ENCODE measurements at places on chromosomes 3 and 15.
A peak's percentile ranks its signal among the peaks of the same experiment; 100 is the strongest.

GRCh38 chr3:72111265-72112205 is 326.6 kb upstream of the PROK2 start:
- no peak for DNase-seq

DNA sequence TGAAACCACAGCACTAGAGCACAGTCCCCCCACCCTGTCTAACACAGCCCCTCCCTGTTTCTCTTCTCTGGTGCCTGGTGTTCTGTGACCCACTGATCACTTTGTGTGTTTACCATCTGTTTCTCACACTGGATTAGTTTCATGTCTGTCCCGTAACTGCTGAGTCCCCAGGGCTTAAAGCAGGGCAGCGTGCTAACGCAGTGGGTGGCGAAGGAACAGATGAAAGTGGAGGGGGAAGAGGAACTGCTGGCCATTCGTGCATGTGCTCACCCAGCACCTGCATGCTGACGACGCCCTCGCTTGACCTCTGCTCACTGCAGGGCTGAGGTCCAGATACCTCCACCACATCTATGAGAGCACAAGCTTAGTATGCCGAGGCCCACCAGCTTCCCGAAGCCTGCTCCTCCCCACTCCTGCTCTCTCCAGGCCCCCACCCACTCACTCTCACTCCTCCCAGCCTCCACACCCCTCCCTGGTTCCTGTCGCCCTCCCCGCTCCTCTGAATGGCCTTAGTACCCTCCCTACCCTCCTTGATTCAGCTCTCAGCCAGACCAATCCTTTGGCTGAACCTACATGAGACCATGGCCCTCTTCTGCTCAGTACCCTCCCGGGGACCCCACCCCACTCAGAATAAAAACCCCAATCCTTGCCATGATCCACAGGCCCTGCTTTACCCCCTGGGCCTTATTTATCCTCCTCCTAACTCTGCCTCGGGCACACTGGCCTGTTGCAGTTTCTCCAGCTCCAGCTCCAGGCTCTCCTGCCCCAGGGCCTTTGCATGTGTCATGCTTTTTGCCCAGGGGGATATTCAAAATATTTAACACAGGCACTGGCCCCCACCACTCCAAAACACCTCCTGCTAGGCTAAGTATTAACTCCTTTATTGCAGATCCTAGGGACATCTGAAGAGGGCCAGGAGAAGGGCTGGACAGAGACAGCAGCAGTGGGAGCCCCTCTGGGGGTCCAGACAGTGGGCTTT is 15.1 kb upstream of the IQSEC1 start:
- DNase-seq = no peak

DNA sequence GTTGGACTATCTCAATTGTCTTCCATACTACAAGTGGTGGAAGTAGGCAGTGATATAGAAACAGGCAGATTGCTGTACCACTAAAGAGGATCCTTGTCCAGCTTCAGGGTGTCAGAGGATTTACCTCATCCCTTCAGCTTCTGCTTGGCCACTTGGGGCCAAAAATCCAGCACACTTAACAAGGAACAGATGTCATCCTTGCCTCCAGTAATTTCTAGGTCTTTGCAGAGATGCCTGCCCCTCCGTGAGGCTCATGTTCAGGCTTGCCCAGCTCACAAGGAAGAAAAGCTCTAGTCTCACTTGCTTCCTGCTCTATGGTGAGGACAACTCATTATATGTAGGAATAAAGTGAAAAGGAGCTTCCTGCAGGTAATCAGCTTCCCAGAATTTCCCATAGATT is 510.3 kb downstream of the EPHA3 start:
- DNase-seq = no peak

GRCh38 chr15:31487811-31488436 is 161.3 kb downstream of the KLF13 start:
- no peak for DNase-seq

DNA sequence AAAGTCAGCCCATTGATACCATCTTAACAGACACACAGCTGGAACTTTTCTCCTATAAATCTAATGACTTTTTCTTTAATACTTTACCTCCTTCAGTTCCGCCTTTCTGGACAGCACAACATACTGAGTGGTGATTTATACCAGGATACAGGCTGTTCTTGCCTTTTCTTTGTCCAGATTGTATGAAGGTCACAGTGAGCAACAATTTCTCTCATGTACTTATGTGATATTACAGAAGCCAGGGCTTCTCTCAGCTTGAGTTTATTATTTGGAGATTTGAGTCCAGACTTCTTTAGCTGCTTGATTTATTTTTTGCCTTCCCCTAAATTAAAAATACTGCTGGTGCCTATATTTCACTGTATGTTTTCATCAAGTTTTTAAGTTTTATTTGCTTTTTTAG is 976.0 kb downstream of the ROBO2 start:
- no peak for DNase-seq

- DNase-seq = no peak
Measured at GRCh38 chr3:43180694-43181093, 74.8 kb upstream of the POMGNT2 start.

DNA sequence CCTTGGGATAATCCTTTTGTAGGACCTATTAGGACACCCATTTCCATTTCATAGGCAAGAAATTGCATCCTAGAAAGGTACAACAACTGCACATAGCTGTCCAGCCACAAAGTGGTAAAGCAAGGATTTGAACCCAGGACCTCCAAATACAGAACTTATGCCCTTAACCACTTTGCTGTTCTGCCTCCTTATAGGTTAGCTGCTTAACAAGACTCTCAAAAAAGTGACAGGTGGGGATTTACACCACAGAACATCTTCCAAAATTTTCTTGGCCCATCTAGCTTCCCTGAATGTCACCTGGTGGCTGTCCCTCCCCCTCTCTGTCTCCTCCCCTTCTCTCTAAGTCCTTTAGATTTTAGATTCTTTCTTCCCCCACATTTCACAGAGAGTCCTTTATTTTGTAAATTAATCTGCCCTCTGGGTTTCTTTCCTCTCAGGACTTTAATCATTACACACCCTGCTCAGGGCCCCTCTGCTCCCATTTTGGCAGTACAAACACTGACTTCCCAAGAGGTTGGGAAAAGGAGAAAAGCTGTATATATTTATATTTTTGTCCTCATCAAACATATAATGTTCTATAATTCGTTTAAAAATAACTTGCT is 120.6 kb downstream of the CPNE4 start:
- DNase-seq = no peak

- DNase-seq = no peak
Measured at GRCh38 chr15:66721501-66721937, 19.5 kb downstream of the SMAD6 start.

- DNase-seq = no peak
Measured at GRCh38 chr3:28114893-28115292, 126.5 kb upstream of the CMC1 start.

GRCh38 chr3:23659274-23659673 is 146.5 kb upstream of the UBE2E1 start:
- DNase-seq = no peak

GRCh38 chr15:63434576-63435186 is 53.0 kb upstream of the CA12 start:
- no peak for DNase-seq

DNA sequence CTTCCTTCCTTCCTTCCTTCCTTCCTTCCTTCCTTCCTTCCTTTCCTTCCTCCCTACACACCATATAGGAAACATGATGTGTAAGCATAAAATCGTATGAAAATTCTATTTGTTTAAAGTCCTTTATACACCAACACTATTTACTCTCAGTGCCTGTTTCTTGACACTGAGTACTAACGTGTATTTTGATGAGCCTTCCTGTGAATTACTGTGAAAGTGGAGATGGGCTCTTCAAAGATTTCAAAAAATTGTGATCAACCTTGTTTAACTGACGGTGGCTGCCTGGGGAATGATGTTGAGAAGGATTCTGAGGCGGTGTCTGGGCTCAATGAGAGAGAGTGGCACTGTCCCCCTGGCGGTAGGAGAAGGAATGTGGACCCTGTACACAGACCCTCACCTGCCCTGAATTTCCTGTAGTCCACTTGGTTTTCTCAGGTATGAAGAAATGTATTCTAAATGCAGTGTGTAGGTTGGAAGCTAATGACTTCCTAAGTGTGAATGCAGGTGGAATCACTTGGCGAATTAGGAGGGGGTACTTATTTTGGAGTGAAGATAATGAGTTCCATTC is 237.9 kb downstream of the GAP43 start:
- DNase-seq = no peak

GRCh38 chr3:115655761-115656282 is 32.5 kb downstream of the GAP43 start:
- DNase-seq = no peak

DNA sequence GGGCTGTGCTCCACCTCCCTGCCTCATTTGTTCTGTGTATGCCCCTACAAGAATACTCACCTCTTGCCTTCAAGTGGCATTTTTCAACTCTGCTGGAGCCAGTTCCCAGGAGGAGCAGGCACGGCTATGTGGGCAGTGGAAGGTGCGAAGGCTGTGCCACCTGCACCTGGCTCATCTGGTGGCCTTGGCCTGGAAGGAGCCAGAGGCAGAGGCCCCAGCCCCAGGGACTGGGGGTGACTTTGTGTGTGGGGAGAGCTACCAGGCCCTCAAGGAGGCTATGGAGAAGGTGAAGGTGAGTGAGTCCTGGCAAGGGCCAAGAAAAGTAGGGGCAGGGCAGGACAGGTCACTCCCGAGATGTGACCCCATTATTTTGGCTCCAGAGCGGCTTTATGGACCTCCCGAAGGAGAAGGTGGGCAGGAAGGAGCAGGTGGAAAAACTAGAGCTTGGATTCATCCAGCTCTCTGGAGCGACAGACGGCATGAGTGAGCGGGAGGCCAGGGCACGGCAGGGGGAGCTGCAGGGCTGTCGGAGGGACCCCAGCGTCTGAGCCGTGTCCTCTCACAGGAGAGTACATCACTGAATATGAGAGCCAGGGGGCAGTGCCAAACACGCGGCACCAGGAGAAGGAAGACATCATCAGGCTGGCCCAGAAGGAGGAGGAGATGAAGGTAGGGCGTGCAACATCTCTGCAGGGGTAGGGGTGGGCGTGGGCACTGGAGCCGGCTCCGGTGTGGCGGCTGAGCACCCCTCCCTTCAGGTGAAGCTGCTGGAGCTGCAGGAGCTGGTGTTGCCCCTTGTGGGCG is 57.3 kb upstream of the UBE2Q2 start:
- DNase-seq = no peak

DNA sequence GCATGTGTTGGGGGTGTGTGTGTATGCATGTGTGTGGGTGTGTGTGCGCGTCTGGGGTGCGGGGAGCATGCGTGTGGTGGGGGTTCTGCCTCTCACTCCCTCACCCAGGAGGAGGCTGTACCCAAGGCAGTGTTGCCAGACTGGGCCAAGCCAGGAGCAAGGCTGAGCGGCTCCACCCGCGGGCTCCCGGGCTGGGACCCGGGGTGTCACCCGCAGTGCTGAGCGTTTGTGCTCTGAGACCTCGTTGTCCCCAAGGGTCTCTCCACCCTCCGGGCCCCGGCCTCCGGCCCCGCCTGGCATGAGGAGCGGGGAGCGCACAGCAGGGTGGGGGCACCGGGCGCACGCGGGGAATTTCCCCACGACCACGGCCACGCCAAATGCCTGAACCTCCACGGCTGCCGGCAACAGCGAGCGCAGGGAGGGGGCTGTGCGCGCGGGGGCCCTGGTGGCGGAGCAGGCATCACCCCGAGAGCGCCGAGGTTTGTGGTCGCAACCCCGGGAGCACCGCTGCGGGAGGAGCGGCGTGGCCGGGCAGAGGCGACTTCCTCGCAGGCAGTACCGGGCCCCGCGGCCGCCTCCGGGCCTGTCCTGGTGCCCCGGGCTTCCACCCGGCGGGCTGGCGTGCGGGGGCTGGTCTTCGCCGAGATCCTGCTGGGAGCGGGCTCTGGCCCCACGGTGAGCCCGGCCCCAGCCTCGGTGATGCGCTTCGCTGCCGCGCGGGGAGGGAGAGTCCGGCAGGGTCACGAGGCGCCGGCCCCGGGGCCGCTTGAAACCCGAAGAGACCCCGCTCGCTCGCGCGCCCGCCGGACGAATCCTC is 7.4 kb upstream of the OCA2 start:
- DNase-seq = no peak

DNA sequence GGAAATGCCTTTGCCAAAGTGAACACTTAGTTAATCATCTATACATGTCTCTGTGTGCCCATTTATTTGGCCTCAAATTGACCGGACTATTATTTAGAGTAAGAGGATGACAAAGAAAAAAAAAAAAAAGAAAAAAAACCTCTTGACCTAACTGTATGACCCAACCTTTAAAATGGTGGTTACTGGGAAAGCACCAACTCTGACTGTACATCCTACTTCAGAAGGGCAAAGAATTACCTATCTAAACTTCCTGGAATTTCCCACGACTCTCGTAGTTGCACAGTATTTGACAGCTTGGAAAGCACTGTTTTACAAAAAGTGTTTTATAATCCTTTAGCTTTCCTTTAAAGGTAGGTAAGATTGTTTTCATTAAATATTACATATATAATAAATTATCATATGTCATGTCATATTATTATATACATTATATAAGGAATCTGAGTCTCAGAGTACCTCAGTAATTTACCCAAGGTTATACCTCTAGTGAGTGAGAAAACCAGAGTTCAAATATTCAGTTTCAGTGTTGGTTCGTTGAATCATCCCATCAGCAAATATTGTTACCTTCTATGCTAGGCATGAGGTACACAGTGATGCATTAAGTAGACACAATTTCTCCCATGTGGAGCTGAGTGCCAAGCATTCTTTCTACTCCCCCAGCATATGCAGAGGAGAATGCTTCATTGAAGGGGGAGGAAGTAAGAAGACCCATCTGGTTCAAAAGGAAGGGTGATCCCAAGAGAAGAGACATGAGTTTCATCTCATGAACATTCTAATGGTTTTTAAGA is 5.0 kb downstream of the BCL2A1 start:
- DNase-seq = no peak

DNA sequence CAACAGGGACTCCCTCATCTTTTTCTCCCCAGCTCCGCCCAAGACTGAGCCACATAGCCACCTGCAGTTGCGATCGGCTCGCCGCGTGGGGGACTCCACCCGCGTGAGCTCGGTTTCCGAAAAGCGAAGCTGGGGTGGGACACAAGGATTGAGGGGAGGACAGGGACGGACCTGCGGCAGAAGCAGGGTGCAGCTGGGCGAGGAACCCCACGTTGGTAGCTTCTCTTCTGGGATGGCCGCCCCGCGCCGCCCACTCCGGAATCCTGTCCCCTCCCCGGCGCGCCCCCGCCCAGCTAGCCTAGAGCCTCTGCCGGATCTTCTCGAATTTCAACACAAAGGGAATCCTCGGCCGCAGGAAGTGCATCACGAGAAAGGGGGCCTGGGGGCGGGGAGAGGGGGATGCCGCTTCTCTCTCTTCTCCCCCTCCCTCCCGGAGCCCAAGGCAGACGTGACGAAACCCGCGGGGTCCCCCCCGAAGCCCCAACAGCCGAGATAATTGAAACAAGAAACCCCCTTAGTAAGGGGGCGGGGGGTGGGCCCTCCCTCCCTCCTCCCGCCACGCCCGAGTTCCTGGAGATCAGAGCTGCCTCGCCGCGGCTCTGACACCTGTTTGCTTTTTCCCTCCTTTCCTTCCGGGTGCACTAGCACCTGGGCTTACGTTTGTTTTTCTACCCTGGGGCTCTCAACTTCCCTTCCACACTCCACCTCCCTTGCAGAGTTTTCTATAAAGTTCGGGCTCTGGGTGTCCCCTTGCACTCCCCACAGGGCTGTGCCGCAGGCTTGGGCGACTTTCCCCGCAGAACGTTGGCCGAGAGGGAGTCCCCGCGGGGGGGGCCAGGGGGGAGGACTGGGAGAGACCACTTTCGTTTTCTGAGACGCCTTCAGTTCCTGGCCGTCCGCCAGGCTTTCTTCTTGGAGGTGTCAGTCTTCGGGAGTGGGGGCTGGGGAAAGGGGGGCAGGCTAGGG is 1.3 kb upstream of the KCNH8 start:
- peak; percentile 48 for DNase-seq
